ENCODE measurements at places on chromosomes 4 and X. TPM values are rescaled to one million over a fixed set of nuclear protein-coding genes. Genes with fewer than 3 reads are reported as not detected.

- H3K4me3 ChIP-seq: no peak overlapping the region
- H3K36me3 ChIP-seq: no peaks in the 10 kb centered on the region
- no peak for DNase-seq
- peaks cover 3% of the 10 kb centered on the region for H3K4me1 ChIP-seq
Measured at GRCh38 chr4:122766950-122767349, 34.4 kb downstream of the BBS12 start.

DNA sequence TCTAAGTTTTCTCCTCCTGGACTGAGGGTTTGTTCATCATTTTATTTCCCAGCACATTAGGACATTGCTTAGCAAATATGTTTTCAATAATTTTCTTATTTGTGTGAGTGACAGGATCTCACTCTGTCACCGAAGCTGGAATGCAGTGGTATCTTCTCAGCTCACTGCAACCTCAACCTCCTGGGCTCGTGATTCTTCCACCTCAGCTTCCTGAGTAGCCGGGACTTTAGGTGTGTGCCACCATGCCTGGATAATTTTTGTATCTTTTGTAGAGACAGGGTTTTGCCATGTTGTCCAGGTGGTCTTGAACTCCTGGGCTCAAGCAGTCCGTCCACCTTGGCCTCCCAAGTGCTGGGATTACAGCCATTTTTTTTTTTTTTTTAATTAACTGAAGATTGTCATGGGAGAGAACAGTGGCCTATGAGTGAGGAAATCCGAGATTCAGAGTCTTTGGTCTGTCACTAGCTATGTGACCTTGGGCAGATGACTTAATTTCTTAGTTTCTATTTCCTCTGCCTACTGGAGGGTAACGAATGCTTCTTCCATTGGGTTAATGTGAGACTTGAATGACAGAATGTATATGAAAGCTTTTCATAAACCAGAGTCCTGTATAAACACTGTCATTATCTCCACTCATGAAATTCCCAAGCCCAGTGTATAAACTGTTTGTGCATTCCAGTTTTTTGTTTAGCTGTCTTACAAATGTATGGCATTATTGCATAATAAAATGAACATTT is 23.9 kb downstream of the MOB1B start:
- no peak for DNase-seq
- no peaks in the 10 kb centered on the region for H3K27me3 ChIP-seq
- H3K36me3 ChIP-seq: no peaks in the 10 kb centered on the region
- H3K4me3 ChIP-seq: no peak overlapping the region

DNA sequence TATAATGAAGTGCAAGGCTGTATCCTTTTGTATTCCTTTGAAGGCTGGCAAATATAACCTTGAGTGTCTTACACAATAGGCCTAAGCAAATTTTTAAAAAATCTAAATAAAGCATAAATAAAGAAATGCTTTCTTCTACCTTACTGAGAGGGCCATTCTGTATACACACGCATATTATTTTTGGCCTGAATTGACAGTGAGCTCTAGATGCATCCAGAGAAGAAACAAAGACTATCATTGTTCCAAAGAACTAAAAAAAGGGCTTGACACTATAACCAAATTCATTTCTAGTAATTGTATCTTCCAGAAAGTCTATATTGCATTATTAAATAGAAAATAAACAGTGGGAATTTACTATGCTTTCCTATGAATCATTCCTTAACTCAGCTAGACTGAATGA is 100.2 kb downstream of the MAGEB17 start:
- no peak for DNase-seq
- no peak overlapping the region for H3K4me3 ChIP-seq
- H3K36me3 ChIP-seq: no peaks in the 10 kb centered on the region

The TMPRSS11A gene
- not detected for total RNA-seq

DNA sequence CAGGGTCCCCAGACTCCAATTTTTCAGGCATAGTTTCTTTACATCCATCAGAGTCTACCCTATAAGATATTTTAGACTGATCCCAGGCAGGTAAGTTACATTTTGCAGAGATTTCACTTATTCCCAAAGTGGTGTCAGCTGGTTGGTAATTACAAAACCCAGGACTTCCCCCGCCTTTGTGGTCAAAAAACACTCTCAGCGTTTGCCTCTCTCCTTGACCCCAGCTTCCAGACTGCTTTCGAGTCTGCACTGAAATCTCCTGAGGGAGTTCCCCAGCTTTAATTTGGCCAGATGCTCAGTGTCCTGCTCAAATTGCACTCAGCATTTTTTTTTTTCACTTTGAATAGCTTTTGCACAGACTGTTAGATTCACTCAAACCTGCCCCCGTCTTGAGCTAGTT is 11.2 kb upstream of the AMOT start:
- no peaks in the 10 kb centered on the region for H3K27me3 ChIP-seq
- DNase-seq: no peak
- no peaks in the 10 kb centered on the region for H3K4me1 ChIP-seq
- H3K4me3 ChIP-seq: no peak overlapping the region
- H3K27ac ChIP-seq: no peak overlapping the region

All from HCT116 (cell line).